Tibial nerve (tissue), 4 donors: ENCODE measurements at places on chromosomes 1 and 21. TPM values are rescaled to one million over a fixed set of nuclear protein-coding genes. Genes with fewer than 3 reads are reported as not detected.

TAL1 gene
- 5.7 TPM for total RNA-seq

PTGFR gene
- total RNA-seq: 15.5 TPM

ZNF683 gene
- not detected for total RNA-seq

ZNF695 gene
- 0.22 TPM for total RNA-seq

CRP gene
- not detected for total RNA-seq

MSH4 gene
- total RNA-seq: 2.7 TPM

TRIM62 gene
- total RNA-seq: 11.1 TPM

PTP4A2 gene
- total RNA-seq: 127 TPM

KIAA0040 gene
- total RNA-seq: 28.8 TPM

ATP1A2 gene
- 173 TPM for total RNA-seq

OR2L2 gene
- not detected for total RNA-seq

NOC2L gene
- total RNA-seq: 28.2 TPM

CD247 gene
- not detected for total RNA-seq

MCOLN2 gene
- 10.0 TPM for total RNA-seq
